ENCODE measurements at places on chromosomes 1 and 21.

- no peak for DNase-seq
Observed at GRCh38 chr1:119767486-119767885, 1.2 kb downstream of the HMGCS2 start.

DNA sequence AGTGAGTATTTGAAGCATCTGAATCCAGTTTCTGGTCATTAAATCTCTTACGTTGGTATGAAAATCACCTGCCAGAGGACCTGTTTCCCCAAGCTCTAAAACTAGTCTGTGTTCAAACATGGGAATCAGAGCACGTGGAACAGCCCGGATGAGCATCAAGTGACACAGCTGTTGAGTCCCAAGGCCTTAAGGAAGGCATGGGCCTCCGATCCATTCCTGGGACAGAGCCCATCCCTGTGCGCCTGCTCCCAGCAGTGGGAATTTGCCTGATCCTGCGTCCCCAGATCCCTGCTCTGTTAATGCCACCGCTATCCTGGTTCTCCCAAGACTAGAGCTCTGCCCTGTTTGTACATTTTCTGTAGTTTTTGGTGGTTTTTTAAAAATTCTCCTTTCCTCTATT is 68.4 kb upstream of the FBXO28 start:
- no peak for DNase-seq

DNA sequence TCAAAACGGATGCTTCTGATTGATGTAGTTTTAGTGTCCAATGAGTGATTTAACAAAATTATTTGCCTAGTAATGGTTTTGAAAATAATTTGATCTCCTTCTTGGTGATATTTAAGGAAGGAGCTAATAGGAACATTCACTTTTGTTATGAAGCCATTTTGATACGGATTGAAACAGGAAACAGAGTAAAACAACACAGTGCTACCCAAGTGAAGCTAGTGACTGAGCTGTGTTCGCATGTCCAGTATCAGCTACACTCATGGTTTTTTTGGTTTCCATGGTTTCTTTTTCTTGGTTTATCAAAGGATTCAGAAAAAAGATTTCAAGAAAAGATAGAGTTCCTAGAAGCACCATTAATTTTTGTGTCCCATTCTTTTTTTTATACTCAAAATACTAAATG is 40.1 kb upstream of the PLEKHO1 start:
- no peak for DNase-seq

GRCh38 chr1:30933874-30934252 is 25.3 kb upstream of the SDC3 start:
- no peak for DNase-seq

- DNase-seq: no peak
Observed at GRCh38 chr1:197677752-197678295, 97.5 kb downstream of the DENND1B start.

DNA sequence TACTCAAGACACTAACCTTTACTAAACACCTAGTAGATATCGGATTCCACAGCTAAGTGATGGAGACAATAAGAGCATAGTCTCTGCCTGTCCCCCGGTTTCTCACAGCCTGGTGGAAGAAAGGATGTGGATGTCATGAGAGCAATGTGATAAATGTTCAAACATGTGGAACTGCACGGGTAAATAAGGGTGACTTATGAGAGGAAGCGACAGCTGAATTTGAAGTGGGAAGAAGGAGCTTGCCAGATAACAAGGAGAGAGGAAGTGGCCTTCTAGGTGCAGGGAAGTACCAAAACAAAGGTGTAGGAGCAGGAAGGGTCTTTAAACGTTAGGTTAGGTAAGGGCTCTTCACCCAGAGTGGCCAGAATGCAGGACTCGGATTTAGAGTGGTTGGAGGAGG is 178.6 kb upstream of the NRIP1 start:
- DNase-seq: no peak

Measured in activated T-cell treated with anti-CD3 and anti-CD28 coated beads, Interleukin-2, amount 50 U/mL, for 72 hours (primary cell).